ENCODE measurements at places on chromosomes 12 and 14. TPM values are rescaled to one million over a fixed set of nuclear protein-coding genes. Genes with fewer than 3 reads are reported as not detected.

DNA sequence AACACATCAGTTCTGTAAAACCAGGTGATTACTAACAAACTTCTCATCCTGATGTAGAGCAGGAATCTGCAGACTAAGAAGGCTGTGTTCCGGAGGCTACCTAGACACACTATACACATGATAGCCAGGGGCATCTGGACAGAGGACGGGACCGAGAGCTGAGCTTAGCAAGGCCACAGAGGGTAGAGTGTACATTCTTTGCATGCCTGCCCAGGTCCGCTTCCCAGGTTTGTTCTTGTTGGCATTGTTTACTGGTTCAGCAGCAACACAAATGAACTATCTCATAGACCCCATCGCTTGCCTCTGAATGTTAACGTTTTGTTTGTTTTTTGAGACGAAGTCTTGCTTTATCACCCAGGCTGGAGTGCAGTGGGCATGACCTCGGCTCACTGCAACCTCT lies 17.7 kb upstream of the TEAD4 start:
- H3K36me3 ChIP-seq = no peaks in the 10 kb centered on the region
- no peak overlapping the region for H3K27ac ChIP-seq
- no peak for DNase-seq
- no peak overlapping the region for H3K4me3 ChIP-seq
- H3K4me1 ChIP-seq = no peaks in the 10 kb centered on the region

DNA sequence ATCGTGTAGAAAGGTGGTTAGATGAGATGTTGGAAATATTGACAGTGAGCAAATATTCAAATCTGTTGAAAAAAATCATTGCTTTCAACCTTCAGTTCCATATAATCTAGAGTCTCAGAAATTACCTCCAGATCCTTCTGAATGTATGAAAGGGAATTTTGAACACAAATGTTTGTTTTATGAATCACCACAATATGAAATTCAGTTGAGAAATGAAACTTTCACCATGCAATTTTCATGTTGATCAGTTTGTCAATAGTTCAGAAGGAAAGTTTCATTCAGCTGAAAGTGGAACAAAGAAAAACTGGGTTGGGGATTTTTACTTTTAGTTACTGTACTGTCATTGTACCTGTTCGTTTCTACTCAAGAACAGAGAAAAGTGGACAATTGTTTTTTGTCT lies 953.6 kb downstream of the SLC6A15 start:
- no peak for DNase-seq
- H3K36me3 ChIP-seq = no peaks in the 10 kb centered on the region
- no peaks in the 10 kb centered on the region for H3K27me3 ChIP-seq
- H3K4me1 ChIP-seq = no peaks in the 10 kb centered on the region
- no peak overlapping the region for H3K27ac ChIP-seq

The PPFIA2 gene
- total RNA-seq = not detected

DNA sequence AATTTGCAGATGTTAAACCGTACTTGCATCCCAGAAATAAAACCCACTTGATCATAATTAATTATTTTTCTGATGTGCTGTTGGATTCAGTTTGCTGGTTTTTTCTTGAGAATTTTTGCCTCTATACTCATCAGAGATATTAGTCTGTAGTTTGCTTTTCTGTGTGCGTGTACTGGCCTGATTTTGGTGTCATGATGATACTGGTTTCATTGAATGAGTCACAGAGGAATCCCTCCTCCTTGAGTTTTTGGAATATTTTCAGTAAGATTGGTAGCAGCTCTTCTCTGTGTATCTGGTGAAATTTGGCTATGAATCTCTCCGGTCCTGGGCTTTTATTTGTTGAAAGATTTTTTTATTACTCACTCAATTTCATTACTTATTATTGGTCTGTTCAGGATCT lies 100.4 kb upstream of the PMCH start:
- no peak overlapping the region for H3K27ac ChIP-seq
- H3K4me3 ChIP-seq = no peak overlapping the region
- no peak for DNase-seq
- H3K27me3 ChIP-seq = peaks cover 39% of the 10 kb centered on the region
- no peaks in the 10 kb centered on the region for H3K4me1 ChIP-seq
- H3K36me3 ChIP-seq = no peaks in the 10 kb centered on the region

- H3K27ac ChIP-seq = no peak overlapping the region
- DNase-seq = no peak
- no peak overlapping the region for H3K4me3 ChIP-seq
- H3K36me3 ChIP-seq = no peaks in the 10 kb centered on the region
Measured at GRCh38 chr12:50603817-50604639, 99.2 kb downstream of the DIP2B start.

The HPD gene
- not detected for total RNA-seq

GRCh38 chr12:56645201-56645716 lies 525 bp downstream of the ATP5F1B start:
- peak overlapping the region; percentile 82 for H3K27ac ChIP-seq
- H3K27me3 ChIP-seq = no peaks in the 10 kb centered on the region
- peaks cover 37% of the 10 kb centered on the region for H3K36me3 ChIP-seq
- no peak for DNase-seq

DNA sequence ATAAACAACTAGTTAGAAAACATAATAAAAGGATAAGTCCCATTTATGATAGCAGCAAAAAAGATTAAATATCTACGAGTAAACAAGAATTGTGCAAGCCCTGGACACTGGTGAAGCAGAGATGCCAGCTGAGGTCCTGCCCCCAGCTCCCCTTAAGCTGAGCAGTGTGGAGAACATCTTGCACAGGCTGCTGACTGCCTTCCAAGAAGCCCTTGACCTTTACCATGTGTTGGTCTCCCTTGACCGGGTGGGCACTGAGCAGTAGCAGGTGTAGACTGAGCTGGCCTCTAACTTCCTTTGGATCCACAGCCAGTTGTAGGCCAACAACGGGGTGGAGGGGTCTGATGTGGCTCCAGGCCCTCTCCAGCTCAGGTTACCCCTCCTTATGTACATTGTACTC lies 47.7 kb upstream of the PAPLN start:
- no peaks in the 10 kb centered on the region for H3K27me3 ChIP-seq
- H3K4me3 ChIP-seq = no peak overlapping the region
- no peak for DNase-seq
- no peak overlapping the region for H3K27ac ChIP-seq
- H3K36me3 ChIP-seq = no peaks in the 10 kb centered on the region

- no peaks in the 10 kb centered on the region for H3K36me3 ChIP-seq
- peak overlapping the region; percentile 57 for H3K27ac ChIP-seq
- peaks cover 14% of the 10 kb centered on the region for H3K4me1 ChIP-seq
- H3K27me3 ChIP-seq = no peaks in the 10 kb centered on the region
- no peak for DNase-seq
Measured at GRCh38 chr12:98618952-98619351, 25.5 kb downstream of the SLC25A3 start.

DNA sequence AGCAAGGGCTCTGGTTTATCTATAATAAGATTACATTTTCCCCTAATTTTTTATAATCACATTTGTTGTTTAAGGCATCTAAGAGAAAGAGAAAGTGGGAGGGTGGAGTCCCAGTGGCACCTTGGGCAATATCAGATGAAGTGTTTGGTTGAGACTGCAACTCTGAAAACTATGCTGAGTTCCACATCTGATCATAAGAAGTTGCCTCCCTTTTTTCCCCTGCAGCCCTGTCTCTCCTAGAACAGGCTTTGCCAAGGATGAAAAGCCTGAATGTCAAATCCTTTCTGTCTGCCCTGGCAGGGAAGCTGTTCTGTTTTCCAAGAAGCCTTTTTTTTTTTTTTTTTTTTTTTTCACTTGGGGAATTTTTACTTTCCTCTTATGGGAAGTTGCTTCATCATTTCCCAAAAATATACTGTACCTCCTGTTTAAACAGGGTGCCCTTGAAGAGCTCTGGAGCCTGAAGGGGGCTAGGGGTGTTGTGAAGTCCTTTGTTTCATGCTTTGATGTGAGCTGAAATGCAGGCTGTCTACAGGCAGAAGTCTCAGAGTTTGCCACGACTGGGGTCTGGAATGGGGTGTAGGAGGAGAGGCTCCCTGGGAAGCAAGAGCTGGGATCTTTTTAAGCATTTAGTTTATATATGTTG lies 71.3 kb downstream of the SUSD6 start:
- H3K27me3 ChIP-seq = no peaks in the 10 kb centered on the region
- H3K36me3 ChIP-seq = no peaks in the 10 kb centered on the region
- DNase-seq = no peak
- H3K4me3 ChIP-seq = peak overlapping the region; percentile 78

GRCh38 chr12:131346555-131347344 lies 364.1 kb upstream of the SFSWAP start:
- H3K27me3 ChIP-seq = peaks cover 12% of the 10 kb centered on the region
- no peak overlapping the region for H3K27ac ChIP-seq
- no peaks in the 10 kb centered on the region for H3K36me3 ChIP-seq

GRCh38 chr14:76510181-76510580 lies 134.2 kb downstream of the ESRRB start:
- no peak for DNase-seq
- peaks cover 60% of the 10 kb centered on the region for H3K27me3 ChIP-seq
- no peaks in the 10 kb centered on the region for H3K4me1 ChIP-seq
- H3K27ac ChIP-seq = no peak overlapping the region
- H3K4me3 ChIP-seq = no peak overlapping the region
- no peaks in the 10 kb centered on the region for H3K36me3 ChIP-seq

The LPAR5 gene
- total RNA-seq = 10.6 TPM

- DNase-seq = no peak
- no peaks in the 10 kb centered on the region for H3K4me1 ChIP-seq
- H3K36me3 ChIP-seq = no peaks in the 10 kb centered on the region
- no peak overlapping the region for H3K4me3 ChIP-seq
- no peak overlapping the region for H3K27ac ChIP-seq
Measured at GRCh38 chr12:131869871-131870418, 24.5 kb upstream of the ULK1 start.

DNA sequence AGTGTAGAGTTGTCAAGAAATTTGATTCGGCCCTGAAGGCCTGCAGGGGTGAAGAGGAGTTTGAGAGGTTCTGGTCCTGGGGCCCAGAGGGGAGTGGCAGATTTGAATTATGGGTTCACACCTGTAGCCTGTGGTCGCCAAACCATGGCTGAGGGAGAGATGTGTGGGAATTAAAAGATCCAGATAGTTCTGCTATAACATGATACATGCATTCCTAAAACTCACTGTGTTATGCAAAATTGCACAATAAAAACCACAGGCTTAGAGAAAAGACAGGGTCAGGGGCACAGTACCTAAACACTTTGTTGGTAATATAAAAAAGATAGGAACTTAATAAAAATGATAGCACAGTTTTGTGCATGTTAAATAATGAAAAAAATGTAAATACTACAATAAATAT lies 106.2 kb downstream of the TMEM30B start:
- no peaks in the 10 kb centered on the region for H3K36me3 ChIP-seq
- peaks cover 9% of the 10 kb centered on the region for H3K4me1 ChIP-seq
- H3K27me3 ChIP-seq = peaks cover 32% of the 10 kb centered on the region
- no peak overlapping the region for H3K4me3 ChIP-seq
- no peak for DNase-seq
- no peak overlapping the region for H3K27ac ChIP-seq

The CLEC1A gene
- not detected for total RNA-seq

DNA sequence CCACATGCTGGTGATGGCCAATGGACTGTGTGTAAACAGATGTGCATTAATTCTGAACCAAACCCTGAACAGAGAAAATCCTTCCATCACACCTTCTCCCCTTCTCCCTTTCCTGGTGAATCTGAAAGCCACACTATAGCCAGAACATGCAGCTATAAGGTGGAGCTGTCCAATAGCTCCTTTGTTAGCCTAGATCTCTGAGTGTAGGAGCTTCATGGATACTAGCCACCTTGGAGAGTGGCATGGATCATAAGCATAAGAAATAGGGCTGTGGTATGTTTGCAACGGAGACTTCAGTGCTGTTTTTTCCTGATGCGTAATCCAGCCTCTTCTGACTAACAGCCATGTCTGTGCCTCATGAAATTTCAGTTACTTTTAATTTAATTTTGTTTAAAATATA lies 364.5 kb downstream of the BTG1 start:
- peaks cover 22% of the 10 kb centered on the region for H3K4me1 ChIP-seq
- no peak overlapping the region for H3K27ac ChIP-seq
- no peak overlapping the region for H3K4me3 ChIP-seq

- peaks cover 12% of the 10 kb centered on the region for H3K27me3 ChIP-seq
- no peaks in the 10 kb centered on the region for H3K4me1 ChIP-seq
- no peak for DNase-seq
- H3K27ac ChIP-seq = no peak overlapping the region
- no peak overlapping the region for H3K4me3 ChIP-seq
Measured at GRCh38 chr14:89845346-89845745, 109.2 kb downstream of the EFCAB11 start.

- H3K27me3 ChIP-seq = no peaks in the 10 kb centered on the region
- DNase-seq = no peak
- no peak overlapping the region for H3K27ac ChIP-seq
- peaks cover 13% of the 10 kb centered on the region for H3K4me1 ChIP-seq
- H3K36me3 ChIP-seq = no peaks in the 10 kb centered on the region
- no peak overlapping the region for H3K4me3 ChIP-seq
Measured at GRCh38 chr12:94616203-94616729, 34.1 kb downstream of the TMCC3 start.

DNA sequence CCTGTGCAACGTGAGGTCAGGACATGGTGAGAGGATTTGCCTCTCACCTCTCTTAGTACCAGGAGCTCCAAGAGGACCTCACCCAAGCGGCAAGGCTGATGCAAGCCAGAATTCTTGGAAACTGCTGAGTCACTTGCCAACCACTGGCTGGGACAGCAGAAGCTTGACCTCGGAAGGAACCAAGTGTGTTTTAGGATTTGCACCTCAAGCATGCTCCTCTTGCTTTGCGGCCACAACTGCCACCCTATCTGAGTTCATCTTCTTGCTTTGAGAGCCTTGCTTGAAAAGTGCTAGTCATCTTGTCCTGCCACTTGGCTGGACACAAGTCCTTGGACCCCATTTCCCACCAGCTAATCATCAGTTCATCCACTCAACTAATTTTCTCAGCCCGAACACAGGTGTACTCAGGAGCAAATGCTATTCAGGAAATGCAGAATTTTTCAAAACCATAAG lies 195.8 kb downstream of the SLC25A21 start:
- H3K36me3 ChIP-seq = no peaks in the 10 kb centered on the region
- no peaks in the 10 kb centered on the region for H3K27me3 ChIP-seq
- H3K4me3 ChIP-seq = no peak overlapping the region
- no peak overlapping the region for H3K27ac ChIP-seq
- H3K4me1 ChIP-seq = no peaks in the 10 kb centered on the region
- no peak for DNase-seq

DNA sequence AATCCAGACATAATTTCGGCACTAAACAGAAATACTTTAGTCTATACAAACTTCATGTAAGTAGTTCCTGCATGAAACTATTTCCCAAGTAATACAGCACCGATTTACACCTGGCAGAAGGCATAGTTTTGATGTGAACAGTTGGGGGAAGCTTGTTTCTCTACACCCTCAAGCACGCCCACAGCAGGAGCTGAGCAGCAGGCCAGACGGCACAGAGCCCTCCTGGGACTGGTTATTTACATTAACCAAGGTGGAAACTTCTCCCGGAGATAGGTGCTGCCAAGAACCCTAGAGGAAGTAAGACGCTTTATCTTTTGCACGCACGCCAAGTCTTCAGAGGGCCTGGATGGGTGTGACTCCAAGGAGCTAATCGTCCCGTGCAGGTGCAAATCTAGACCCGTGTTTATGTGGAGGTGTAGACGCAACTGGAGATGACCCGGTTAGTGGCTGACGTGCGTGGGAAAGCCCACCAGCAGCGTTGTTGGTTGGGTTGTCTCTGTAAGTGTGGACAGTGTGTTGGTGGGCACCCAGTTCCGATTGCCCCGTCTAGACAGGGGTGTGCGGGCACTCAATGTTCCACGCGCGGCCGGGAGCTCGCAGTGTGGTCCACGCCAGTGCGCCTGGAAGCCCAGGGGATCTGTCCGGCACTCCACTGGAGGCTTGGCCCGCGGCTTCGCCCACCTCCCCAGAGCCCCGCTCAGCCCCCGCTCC lies 767 bp upstream of the TCP11L2 start:
- no peaks in the 10 kb centered on the region for H3K27me3 ChIP-seq
- peak overlapping the region; percentile 98 for H3K27ac ChIP-seq
- peak overlapping the region; percentile 84 for H3K4me3 ChIP-seq
- H3K36me3 ChIP-seq = no peaks in the 10 kb centered on the region
- H3K4me1 ChIP-seq = peaks cover 29% of the 10 kb centered on the region
